ENCODE measurements at places on chromosomes 4 and X. TPM values are rescaled to one million over a fixed set of nuclear protein-coding genes. Genes with fewer than 3 reads are reported as not detected.

GRCh38 chr4:18389115-18389514, 367.6 kb upstream of the LCORL start:
- H3K27ac ChIP-seq: no peak overlapping the region
- H3K4me1 ChIP-seq: no peaks in the 10 kb centered on the region
- no peak for DNase-seq
- no peak overlapping the region for H3K4me3 ChIP-seq
- no peaks in the 10 kb centered on the region for H3K27me3 ChIP-seq

- peaks cover 5% of the 10 kb centered on the region for H3K4me1 ChIP-seq
- no peaks in the 10 kb centered on the region for H3K27me3 ChIP-seq
- no peaks in the 10 kb centered on the region for H3K36me3 ChIP-seq
- H3K27ac ChIP-seq: no peak overlapping the region
Observed at GRCh38 chr4:76803522-76803921, 94.4 kb downstream of the SOWAHB start.

DNA sequence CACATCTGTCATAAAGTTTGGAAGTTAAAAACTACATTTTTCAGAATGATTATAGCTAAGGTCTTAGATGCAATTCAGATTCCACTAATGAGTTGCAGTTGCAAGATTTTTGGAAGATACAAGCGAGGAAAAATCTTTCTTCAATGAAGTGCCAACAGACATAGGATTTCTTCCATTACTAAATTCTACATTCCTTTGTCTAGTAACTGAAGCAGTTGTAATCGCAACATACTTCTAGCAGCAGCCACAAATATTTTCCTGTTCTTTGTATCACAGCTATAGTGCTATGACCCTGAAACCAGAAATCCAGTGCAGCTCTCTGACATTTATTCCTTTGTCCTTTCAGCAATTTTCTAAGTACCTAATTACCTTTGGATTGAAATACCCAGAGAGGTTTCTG, 225.2 kb upstream of the SLIT2 start:
- H3K4me1 ChIP-seq: no peaks in the 10 kb centered on the region
- H3K27me3 ChIP-seq: no peaks in the 10 kb centered on the region
- no peak overlapping the region for H3K27ac ChIP-seq
- no peak overlapping the region for H3K4me3 ChIP-seq

DNA sequence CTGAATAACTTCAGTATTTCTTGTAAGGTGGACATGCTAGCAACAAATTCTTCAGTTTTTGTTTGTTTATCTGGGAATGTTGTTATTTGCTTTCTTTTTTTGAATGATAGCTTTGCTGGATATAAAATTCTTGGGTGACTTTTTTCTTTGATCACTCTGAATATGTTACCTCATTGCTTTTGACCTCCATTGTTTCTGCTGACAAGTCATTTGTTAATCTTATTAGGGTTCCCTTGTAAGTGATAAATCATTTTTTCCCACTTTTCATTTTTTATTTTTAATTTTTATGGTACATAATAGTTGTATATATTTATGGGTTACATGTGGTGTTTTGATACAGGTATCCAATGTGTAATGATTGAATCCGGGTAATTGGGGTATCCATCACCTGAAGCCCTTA, 6.7 kb upstream of the RAB39B start:
- no peak overlapping the region for H3K4me3 ChIP-seq
- no peak for DNase-seq
- H3K36me3 ChIP-seq: no peaks in the 10 kb centered on the region

DNA sequence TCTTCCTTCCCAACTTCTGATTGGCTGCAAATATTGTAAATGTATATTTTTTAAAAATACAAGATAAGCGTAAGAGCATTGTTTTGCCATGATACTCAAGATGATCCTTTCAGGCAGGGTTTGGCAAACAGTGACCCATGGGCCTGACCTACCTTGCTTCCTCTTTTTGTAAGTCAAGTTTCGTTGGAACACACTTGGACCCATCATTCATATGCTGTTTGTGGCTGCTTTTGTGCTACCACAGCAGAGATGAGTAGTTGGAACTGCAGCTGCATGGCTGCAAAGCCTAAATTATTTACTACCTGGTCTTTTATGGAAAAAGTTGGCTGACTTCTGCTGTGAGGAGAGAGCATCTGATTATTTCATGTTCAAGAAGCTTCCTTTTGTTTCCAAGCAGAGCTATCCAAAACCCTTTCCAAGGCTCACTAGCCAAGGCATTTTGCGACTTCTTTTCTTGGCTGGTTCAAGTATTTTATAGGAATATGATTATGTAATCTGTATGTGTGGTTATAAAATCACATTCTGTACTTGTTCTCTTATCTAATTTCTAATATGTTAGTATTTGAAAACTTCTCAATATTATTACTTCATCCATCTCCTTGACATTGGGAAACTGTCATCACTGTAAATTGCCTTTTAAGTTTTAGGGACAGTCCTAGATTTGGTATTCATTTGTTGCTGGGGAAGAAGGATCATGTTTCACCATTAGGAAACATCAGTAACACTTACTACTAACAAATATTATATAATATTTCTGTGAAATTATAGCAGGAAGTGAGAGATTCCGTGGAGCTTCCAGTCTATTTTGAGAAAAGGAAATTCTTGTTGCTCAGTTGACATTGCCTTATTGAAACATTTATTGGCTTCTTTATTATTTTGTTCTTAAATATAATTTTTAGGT, 109.2 kb downstream of the ARHGAP10 start:
- H3K4me1 ChIP-seq: no peaks in the 10 kb centered on the region
- DNase-seq: no peak
- no peaks in the 10 kb centered on the region for H3K27me3 ChIP-seq
- no peak overlapping the region for H3K27ac ChIP-seq

DNA sequence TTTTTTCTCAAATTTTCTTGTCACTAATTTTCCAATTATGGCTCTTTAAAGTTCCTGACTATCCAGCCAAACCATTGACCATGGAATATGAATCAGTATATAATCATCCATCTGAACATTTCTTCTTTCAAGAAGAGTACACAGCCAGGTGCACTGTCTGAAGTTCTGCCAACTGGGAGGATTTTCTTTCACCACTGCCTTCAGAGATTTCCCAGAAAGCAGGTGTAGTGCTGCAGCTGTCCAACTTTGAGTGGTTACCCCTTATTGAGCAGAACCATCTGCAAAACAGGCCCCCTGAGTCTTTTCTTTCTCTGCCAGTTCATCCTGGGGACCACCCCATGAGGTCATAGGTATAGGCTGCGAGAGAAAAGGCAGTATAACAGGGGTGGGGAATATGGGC, 1213.2 kb downstream of the RAPGEF2 start:
- no peaks in the 10 kb centered on the region for H3K36me3 ChIP-seq
- H3K4me3 ChIP-seq: no peak overlapping the region
- no peaks in the 10 kb centered on the region for H3K4me1 ChIP-seq
- no peaks in the 10 kb centered on the region for H3K27me3 ChIP-seq
- H3K27ac ChIP-seq: no peak overlapping the region

The NMU gene
- total RNA-seq: 0.79 TPM

GRCh38 chr4:9999956-10000561, 21.2 kb downstream of the SLC2A9 start:
- no peaks in the 10 kb centered on the region for H3K27me3 ChIP-seq
- H3K4me1 ChIP-seq: no peaks in the 10 kb centered on the region
- H3K36me3 ChIP-seq: no peaks in the 10 kb centered on the region
- no peak overlapping the region for H3K27ac ChIP-seq
- no peak for DNase-seq

The TREX2 gene
- 1.4 TPM for total RNA-seq

GRCh38 chr4:135382280-135382959, 1180.8 kb upstream of the PABPC4L start:
- no peaks in the 10 kb centered on the region for H3K27me3 ChIP-seq
- no peak for DNase-seq
- no peaks in the 10 kb centered on the region for H3K36me3 ChIP-seq
- no peak overlapping the region for H3K4me3 ChIP-seq

DNA sequence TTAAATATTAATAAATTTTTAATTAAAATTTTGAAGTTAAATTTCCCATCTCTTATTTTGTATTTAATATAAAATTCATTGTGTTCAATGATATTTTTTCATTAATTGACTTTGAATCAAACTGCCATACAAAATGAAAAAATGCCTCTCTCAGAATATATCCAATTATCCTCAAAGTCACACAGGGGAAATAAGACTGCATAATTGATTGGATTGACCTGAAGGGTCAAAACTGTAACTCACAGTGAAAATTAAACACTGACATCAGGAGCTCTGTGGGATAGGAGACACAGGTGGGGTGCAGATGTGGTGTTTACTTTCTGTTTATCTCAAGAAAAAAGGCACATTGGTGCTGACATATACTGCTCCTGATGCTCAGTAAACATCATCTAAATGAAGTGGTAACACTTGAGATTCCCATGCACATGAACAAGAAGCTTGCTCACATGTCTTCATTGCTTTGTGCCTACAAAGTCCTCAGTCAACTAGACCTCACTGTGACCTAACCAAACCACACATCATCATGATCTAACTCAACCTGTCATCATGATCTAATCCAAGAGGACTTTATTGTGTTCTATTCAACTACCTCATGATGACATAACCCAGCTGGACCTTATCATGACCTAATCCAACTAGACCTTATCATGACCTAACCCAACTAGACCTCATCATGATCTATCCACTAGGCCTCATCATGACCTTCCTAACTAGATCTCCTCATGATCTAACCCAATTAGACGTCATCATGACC, 83.7 kb downstream of the DHRSX start:
- H3K27ac ChIP-seq: no peak overlapping the region
- no peak for DNase-seq
- no peaks in the 10 kb centered on the region for H3K4me1 ChIP-seq
- H3K4me3 ChIP-seq: no peak overlapping the region

DNA sequence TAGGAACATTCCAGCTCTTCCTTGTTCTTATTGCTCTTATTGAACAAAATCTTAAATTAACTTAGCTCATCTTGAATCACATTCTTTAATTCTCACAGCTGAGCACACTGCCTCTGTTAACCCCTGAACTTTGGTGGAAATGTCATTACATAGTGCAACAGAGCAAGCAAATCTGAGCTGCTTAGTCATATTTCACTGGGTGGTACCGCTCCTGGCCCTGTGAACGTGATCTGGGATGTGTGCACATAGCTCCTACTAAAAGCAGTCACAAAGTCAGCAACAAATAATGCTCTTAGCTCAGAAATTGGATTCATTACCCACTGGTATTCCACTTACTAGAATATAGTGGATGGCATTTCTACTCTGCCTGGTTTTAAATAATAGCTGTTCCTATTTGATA, 27.9 kb downstream of the ARHGEF6 start:
- peak; percentile 8 for DNase-seq
- no peak overlapping the region for H3K4me3 ChIP-seq
- H3K27ac ChIP-seq: no peak overlapping the region
- no peaks in the 10 kb centered on the region for H3K27me3 ChIP-seq
- no peaks in the 10 kb centered on the region for H3K36me3 ChIP-seq

- no peak for DNase-seq
- peak overlapping the region; percentile 74 for H3K27ac ChIP-seq
- H3K4me1 ChIP-seq: peaks cover 14% of the 10 kb centered on the region
- H3K27me3 ChIP-seq: no peaks in the 10 kb centered on the region
Observed at GRCh38 chr4:15479913-15480185, 10.2 kb downstream of the CC2D2A start.

The SPANXA1 gene
- not detected for total RNA-seq

The POLN gene
- total RNA-seq: 3.8 TPM

The ODAM gene
- not detected for total RNA-seq

GRCh38 chr4:178462710-178463109, 1020.5 kb upstream of the AGA start:
- H3K27ac ChIP-seq: no peak overlapping the region
- H3K27me3 ChIP-seq: no peaks in the 10 kb centered on the region
- no peaks in the 10 kb centered on the region for H3K4me1 ChIP-seq
- no peaks in the 10 kb centered on the region for H3K36me3 ChIP-seq

The SLC26A1 gene
- 2.9 TPM for total RNA-seq

DNA sequence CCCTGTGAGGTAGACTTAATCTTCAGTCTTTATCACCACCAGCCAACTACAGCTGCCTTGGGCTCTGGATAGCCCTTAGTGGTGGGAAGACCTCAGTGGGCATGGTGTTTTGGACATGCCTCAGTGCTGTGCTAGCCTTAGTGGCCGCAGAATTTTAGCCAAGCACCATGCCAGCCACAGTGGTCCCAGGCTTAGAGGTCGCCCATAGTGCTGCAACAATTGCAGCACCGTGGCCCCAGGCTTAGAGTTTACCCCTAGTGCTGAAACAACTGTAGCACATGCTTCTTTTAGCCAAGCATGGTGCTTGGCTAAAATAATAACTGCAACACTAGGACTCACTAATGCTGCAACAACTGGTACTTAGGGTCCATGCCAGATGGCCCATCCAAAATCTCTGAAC, 38.9 kb upstream of the SULT1B1 start:
- no peaks in the 10 kb centered on the region for H3K27me3 ChIP-seq
- no peaks in the 10 kb centered on the region for H3K4me1 ChIP-seq
- no peak overlapping the region for H3K4me3 ChIP-seq
- no peaks in the 10 kb centered on the region for H3K36me3 ChIP-seq
- no peak overlapping the region for H3K27ac ChIP-seq

The SSX2B gene
- not detected for total RNA-seq

DNA sequence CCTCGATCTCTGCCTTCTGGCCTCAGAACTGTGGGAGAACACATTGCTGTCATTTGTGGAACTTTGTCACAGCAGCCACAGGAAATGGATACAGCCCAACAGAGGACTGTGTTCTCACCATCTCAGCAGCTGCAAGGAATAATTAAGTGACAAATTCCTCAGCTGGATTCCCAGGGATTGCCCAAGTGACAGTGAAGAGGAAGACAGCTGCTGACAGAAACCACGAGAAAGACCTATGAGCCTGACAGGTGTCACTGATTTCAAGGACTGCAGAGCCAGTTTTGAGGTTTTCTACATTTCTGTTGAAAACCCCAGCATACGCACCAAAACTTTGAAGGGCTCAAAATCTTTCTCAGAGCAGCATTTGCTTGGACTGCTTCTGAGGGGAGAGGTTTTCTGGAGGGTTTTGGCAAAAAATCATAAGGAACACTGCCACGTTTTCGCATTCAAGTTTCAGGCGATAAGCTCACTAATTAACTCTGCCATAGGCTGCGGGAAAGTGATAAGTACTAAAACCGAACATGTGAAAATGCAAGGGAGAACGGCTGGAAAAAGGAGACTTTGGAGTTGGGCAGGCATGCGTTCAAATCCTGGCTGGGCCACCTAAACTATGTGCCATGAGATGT, 88.8 kb downstream of the DRD5 start:
- H3K4me1 ChIP-seq: no peaks in the 10 kb centered on the region
- no peak for DNase-seq
- no peak overlapping the region for H3K27ac ChIP-seq
- no peaks in the 10 kb centered on the region for H3K36me3 ChIP-seq
- H3K27me3 ChIP-seq: no peaks in the 10 kb centered on the region
